A549 treated with Hydrocortisone at 1 μM for 4 hours (cell line): ENCODE measurements at places on chromosomes 11 and 22. TPM values are rescaled to one million over a fixed set of nuclear protein-coding genes. Genes with fewer than 3 reads are reported as not detected.

The IL17REL gene
- total RNA-seq, result 0.05 to 0.06 TPM in 2 of 5 replicates, not detected in the others

The C22orf31 gene
- not detected in 5 replicates for total RNA-seq

The RIMBP3B gene
- total RNA-seq, result 0.21 to 0.38 TPM (median 0.30 TPM) in 5 replicates

The BBOX1 gene
- 0.06 to 0.08 TPM in 2 of 5 replicates, not detected in the others for total RNA-seq

The CRY2 gene
- total RNA-seq, result 3.8 to 4.6 TPM (median 4.4 TPM) in 5 replicates

The ART1 gene
- not detected in 5 replicates for total RNA-seq

The SAA1 gene
- total RNA-seq, result 2.4 to 4.0 TPM (median 3.4 TPM) in 5 replicates

The BTBD18 gene
- total RNA-seq, result not detected in 5 replicates

The B3GAT3 gene
- 45.9 to 56.9 TPM (median 52.4 TPM) in 5 replicates for total RNA-seq

The HIRA gene
- 22.3 to 23.7 TPM (median 23.2 TPM) in 5 replicates for total RNA-seq

The SHISAL1 gene
- 2.8 to 4.2 TPM (median 3.0 TPM) in 5 replicates for total RNA-seq

The MAPK8IP2 gene
- 2.8 to 4.1 TPM (median 3.6 TPM) in 5 replicates for total RNA-seq

The TEX54 gene
- not detected in 5 replicates for total RNA-seq

The OR51B4 gene
- total RNA-seq, result not detected in 5 replicates
